ENCODE measurements at places on chromosomes 13 and 19.

DNA sequence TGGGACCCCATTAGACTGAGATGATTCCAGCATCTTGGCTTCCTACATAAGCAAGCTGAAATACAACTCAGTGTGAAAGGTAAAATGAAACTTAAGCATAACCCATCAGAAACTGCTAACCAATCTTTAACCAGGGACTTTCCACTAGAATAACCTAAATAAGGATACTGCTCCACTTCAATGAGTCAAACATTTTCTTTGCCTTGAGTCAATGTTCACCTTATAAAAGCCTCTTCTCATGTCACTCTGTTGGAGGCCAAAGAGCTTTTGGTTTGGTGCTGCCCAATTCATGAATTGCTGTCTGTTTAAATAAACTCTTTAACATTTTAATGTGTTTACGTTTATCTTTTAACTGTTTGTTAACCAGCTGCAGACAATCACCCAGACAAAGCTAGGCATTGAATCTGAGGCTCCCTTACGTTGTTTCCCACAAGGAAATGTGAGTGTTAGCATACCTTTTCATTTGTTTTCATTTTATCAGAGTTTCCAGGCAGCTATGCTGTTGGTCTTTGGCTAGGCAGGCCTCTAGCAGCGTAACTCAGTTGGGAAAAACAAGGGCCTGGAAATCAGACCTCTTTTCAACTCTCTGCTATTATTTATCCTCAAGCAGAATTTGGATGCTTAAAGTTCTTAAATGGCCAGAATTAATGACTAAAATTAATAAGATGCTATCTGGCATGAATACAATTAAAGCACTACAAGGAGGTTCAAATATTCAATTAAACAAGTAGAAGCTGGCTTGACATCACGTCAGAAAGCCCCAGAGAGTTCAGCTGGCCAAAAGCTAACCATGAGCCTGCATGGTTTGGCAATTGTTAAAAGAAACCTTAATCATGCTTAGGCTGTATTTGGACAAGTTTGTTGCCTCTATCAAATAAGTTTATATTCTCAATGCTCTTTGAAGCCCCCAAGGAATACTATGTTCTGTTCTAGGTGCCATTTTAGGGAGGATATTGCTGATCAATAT is 200.2 kb downstream of the DCLK1 start:
- DNase-seq = no peak

DNA sequence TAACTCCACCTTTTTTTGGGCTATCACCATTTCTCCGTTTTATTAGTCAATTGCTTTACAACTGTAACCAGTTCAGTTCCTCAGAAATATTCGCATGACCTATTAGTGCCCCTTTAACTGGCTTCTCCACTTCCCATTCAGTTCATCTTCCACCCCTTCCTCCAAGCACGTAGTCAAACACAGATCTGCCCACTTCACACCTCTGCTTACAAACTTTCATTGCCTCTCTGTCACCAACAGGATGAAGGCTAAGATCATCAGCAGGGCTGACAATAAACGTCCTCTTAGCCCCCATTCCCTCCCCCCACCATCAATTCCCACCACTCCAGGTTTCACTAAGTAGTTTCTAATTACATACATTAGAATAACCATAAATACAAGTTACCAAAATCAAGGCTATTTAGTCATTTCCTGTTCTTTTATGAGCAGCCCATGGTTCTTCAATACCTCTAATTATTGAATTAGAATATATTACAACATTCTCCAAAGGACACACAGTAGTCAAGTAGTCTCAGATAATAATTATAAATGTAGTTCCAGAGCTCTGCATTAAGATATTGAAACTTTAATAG is 95.7 kb downstream of the SPRY2 start:
- no peak for DNase-seq

DNA sequence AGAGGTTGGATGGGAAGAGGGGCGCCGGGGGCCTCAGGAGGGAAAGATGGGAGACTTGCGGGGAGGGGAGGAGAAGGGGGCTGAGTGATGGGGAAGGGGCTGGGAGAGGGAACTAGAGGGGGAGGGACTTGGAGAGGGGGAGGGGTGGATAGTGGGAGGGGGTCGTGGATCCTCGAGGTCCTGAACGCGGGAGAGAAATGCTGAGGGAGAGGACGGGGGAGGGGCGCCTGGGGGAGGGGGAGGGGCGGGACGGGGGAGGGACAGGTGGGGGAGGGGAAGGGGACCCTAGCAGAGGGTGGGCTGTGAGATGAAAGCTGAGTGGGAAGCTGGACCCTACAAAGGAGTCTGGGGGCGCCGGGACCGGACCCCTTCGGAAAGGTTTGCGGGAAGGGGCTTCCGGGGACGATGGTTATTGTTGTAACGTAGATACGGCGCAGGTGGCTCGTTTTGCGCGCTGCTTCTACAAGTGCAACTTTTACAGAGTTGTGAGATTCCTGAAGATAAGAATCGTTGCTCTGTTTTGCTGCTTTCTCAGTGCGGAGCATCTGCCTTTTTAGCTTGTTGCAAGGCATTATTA is 418 bp downstream of the ZNF444 start:
- DNase-seq = peak; percentile 50

DNA sequence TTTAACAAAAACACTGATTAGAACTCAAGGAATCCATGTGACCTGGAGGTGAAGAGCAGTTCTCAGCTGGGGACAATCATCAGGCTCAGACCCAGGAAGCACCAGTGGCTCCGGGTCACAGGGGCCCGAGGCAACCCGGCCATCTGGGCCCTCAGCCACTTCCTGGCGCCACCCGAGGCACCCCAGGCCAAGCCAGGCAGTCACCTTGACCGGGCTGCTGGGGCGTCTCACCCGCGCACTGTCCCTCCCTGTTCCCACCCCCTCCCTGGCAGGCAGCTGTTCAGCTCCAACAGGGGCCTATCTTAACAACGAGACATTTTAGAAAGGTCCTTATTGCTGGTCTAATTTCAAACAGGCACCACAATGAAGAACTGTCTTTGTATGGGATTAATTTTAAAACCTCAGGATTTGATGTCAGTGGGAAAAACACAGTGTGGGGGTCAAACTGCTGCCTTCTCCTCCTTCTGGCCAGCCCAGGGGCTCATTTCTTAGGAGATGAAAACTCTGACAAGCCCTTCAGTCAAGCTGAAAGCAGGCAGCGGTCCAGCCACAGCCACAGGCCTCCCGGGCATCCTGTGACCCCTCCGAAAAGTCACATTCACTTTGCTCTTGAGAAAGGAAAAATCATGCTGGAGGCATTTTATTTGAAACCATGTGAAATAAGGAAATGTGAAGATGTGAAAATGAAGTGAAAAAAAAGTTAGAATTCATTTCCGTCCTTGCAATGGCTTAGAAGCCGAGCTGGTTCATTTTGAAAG is 83.3 kb downstream of the KCTD15 start:
- no peak for DNase-seq

GRCh38 chr19:18978616-18979015 is 37.6 kb upstream of the HOMER3 start:
- DNase-seq = no peak

- DNase-seq = no peak
Measured at GRCh38 chr13:102648046-102648445, 46.8 kb downstream of the METTL21C start.

DNA sequence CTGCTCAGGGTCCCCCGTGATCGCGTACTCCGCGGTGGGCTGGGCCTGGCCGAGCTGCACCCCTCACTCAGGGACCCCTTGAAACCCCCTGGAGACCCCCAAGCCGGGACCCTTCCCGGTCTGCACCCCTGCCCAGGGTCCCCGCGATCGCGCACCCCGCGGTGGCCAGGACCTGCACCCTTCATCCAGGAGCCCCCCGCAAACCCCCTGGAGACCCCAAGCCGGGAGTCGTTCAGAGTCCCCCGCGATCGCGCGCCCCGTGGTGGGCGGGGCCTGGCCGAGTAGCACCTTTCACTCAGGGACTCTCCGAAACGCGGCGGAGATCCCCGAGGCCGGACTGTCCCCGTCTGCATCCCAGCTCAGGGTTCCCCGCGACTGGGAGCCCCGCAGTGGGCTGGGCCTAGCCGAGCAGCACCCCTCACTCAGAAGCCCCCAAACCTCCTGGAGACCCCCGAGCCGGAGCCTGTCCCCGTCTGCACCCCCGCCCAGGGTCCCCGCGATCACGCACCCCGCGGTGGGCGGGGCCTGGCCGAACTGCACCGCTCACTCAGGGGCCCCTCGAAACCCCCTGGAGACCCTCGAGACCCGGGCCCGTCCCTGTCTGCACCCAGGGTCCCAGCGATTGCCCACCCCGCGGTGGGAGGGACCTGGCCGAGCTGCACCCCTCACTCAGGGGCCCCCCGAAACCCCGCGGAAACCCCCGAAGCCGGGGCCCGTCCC is 748 bp downstream of the LMNB2 start:
- DNase-seq = no peak

DNA sequence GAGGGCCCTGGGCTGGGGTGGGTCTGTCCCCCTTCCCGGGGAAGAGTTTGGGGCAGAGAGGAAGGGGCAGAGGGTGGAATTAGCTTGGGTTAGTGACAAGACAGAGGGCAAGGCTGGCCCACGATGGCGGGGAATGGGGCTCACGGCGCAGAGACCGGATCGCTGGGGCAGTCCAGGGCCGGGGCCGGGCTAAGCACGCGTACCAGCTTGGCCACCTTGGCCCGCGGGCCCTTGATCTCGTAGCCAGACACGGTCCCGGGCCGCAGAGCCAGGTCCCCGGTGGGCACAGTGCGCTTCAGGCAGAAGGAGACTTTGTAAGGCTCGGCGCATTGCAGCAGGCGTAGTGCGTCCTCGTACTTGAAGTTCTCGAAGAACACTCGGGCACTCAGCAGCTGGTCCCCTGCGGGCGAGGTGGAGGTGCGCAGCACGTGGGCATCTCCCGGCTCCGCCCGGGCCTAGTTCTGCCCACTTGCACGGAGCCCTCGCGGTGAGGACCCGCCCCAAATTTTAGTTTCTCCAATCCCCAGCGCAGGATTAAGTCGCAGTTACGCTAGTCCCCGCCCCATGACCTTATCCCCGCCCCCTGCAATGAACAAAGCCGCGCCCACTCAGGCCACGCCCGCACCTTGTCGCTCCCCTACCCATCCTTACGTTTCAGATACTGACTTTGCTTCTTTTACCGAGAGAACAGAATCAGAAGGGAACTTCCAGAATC is 8.6 kb upstream of the HIPK4 start:
- DNase-seq = no peak

DNA sequence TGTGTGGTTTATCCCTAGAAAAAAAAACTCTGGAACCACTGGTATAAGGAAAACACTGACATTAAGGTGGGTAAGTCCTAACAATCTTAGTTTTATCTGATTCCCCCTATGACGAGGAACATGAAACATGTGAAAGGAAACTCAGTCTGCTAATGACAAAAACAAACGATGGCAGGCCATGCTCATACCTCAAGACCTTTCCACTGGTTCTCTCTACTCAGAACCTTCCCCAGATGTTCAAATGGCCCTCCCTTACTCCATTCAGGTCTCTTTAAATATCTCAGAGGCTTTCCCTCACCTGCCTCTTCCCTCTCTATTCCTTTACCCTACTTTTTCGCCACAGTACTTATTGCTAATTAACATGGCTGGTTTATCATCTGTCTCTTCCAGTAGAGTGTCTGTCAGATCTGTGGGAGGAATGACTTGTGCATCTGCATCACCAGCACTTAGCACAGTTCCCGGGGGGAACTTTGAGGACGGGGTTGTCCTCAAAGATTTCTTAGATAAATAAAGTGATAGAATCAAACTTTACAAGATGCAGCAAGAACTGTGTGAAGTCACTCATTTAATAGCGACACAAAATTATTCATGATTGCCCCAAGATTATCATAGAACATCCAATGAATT is 1.5 kb downstream of the TUBGCP3 start:
- no peak for DNase-seq

DNA sequence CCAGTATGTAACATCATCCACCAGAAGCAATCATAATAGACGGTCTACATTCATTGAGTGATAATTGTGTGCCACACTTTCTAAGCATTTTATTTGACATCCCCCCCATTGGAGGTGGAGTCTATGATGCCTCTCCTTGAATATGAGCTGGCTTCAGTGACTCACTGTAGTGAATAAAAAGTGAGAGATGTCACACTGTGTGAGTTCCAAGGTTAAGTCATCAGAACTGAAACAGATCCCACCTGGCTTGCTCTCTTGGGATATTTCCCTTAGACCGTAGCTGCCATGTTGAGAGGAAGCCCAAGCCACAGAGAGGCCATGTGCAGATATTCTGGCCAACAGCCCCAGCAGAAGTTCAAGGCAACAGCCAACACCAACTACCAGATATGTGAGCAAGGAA is 12.6 kb downstream of the RTBDN start:
- no peak for DNase-seq

- DNase-seq = no peak
Measured at GRCh38 chr19:18633321-18633720, 3.5 kb upstream of the KLHL26 start.

DNA sequence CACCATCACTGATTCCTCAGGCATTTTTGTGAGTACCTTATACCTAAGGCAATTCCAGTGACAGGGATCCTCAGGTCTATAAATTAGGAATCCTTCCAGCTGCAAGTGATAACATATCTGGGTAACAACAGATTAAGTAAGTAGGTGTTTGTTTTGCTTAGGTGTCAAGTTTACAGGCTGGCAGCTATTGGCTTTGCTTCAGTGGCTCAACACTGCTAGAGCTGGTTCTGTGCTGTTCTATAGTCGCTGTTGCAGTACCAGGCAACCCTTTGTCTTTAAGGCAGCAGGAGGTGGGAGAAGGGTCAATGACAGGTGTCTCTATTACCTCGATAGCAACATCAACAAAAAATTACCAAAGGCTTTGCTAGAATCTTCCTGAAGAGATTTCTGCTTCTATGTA is 27.0 kb downstream of the SLC10A2 start:
- no peak for DNase-seq

GRCh38 chr19:5338656-5339197 is 1.9 kb downstream of the PTPRS start:
- DNase-seq = no peak

DNA sequence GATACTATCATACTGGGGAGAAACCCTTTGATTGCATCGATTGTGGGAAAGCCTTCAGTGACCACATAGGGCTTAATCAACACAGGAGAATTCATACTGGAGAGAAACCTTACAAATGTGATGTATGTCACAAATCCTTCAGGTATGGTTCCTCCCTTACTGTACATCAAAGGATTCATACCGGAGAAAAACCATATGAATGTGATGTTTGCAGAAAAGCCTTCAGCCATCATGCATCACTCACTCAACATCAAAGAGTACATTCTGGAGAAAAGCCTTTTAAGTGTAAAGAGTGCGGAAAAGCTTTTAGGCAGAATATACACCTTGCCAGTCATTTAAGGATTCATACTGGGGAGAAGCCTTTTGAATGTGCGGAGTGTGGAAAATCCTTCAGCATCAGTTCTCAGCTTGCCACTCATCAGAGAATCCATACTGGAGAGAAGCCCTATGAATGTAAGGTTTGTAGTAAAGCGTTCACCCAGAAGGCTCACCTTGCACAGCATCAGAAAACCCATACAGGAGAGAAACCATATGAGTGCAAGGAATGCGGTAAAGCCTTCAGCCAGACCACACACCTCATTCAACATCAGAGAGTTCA is 12.9 kb upstream of the ZNF470 start:
- no peak for DNase-seq

DNA sequence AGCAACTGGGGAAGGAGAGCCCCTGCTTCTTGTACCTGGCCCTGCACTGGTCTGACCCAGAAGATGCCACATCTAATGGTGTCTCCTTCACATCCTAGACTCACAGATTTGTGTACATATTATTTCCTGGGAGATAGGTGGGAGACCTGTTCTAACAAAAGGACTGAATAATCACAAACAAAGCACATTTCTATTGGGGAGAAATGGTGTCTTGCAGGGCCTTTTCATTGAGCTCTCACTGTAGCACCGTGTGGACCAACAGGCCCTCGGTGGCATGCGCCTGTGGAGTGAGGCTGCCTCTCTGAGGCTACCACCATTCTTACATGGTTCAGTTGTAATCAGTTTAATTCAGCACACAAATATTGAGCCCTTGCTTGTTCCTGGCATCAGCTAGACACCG is 989 bp upstream of the SACS start:
- DNase-seq = no peak

Data from Jurkat, Clone E6-1 (cell line).